MG63 (cell line): ENCODE measurements at places on chromosomes 2 and 18.
A peak's percentile ranks its signal among the peaks of the same experiment; 100 is the strongest.

- DNase-seq, result no peak
These were observed 527.7 kb downstream of the TNS1 start for GRCh38 chr2:217475101-217475500.

DNA sequence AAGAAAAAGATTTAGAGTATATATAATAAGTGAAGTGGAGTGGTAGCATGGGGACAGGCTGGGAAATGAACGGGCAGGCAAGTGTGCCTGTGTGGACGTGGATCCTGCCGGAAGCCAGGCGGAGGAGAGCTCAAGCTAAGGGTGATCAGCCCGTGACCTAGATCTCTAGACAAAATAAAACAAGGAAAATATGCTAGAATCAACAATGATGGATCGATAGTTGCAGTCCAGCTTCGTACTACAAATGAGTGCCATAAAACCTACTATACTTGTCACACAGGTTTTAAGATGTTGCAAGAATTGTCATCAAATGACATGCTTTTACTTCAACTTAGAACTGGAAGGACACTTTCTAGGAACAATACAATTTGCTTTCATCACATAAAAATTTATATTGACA, 8.5 kb downstream of the EIF2AK2 start:
- DNase-seq, result no peak

GRCh38 chr2:37573451-37574388, 97.7 kb downstream of the CDC42EP3 start:
- DNase-seq, result no peak

GRCh38 chr18:76376668-76377358, 118.2 kb downstream of the ZNF516 start:
- no peak for DNase-seq

GRCh38 chr2:28346587-28346986, 46.1 kb upstream of the FOSL2 start:
- DNase-seq, result peak; percentile 50

DNA sequence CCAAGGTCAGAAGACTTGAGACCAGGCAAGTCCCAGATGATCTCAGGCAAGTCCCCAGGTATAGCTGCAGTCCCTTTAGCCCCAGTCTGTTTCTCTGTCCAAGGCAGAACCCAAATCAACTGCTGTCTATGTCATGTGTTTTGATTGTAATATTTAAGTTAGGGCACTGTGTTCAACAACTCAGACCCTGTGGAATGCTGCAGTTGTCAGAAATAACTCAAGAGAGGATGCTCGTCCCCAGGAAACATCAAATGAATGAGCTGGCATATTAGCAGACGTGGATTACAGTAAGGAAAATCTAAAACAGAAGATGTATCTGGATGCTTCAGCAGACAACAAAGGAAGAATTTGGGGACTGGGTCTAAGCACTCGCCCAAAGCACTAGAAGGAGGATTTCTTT, 70.1 kb downstream of the BCL11A start:
- no peak for DNase-seq
